ENCODE measurements at places on chromosomes 3 and 15.
A peak's percentile ranks its signal among the peaks of the same experiment; 100 is the strongest.

DNA sequence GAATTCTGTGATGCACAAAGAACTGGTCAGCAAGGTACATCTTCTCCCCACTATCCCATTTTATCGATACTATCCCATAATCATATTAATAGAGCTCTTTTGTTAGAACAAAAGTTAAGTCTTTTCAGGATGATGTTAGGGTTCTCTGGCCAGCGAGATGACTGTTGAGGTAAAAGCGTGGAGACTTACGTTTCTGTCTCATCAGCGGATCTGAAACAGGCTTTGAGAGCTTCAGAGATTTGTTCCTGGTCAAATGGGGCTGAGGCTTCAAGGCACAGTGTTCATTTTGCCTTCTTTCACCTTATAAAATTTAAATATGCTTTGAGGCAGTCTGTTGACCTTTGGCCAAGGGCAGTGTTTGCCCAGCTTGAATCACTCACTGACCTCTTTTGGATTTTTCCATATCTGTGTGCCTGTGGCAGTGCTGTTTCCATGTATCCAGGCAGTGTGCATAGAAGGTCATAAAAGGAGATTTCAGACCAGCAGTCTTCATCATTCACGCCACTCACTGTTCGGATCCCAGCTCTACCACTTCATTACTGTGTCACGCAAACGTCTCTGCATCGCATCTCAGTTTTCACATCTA, 3.1 kb downstream of the ADAMTSL3 start:
- DNase-seq = no peak

DNA sequence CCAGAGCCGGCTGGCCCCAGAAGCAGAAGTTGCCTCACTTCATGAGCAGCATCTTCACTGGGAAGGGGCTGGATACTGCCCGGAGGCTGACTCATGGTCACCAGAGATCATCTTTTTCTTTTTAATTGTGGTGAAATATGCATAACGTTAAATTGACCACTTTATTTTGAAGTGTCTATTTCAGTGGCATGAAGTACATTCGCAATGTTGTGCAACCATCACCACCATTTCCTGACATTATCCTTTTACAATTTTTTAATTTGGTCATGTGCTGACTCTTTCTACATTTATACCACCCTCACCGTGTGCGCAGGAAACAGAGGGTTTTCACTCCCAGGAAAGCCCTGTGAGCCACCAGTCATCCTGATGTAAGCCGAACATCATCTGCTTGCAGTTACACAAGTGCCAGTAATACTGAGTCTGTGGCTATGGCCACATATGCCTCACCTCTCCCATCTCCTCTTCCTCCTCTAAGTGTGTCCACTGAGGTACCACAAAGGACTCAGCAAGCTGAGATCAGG, 51.6 kb upstream of the ABHD17C start:
- no peak for DNase-seq

DNA sequence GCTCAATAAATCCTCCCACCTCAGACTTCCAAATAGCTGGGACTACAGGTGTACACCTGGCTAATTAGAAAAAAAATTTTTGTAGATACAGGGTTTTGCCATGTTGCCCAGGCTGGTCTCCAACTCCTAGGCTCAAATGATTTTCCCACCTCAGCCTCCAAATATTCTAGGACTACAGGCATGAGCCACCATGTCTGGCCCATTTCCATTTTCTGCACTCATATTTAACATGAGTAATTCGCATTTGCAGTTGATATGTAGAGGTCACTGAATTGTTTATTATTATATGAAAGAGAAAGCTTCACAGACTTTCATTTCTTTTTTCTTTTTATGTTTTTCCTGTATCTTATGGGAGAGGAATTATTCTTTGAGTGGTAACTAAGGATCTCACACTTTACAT, 492.7 kb downstream of the CNTN3 start:
- no peak for DNase-seq

DNA sequence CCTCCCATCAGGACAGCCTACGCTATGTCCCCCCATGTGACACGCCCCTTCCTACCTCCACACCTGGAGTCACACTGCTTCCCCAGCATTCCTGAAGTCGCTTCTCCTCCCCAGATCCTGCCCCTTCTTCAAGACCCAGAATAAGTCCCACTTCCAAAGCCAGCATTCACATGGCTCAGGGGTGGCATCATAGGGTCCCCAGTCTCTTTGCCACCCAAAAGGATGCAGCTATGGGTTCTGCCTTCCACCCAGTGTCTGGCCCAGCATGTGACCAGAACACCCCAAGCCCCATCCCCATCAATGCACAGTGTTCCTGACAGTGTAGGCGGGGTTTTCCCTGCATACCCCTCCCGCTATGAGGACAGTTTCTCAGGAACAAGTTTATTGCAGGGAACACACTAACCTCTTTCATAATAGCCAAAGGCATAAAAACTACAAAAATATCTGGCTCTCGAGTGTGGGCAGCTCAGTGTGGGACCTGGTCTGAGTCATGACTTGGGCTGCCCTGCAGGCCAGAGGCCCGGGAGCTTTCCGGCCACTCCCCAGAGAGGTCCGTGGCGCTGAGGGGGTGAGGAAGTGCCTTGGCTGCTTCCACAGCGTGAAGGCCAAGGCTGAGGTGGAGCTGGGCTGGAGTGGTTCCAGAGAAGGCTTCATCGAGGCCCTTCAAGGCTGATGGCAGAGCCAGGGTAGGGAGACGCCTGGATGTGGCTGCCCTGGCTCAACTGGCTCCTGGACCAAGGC, 5.8 kb downstream of the ISLR start:
- peak; percentile 93 for DNase-seq

- no peak for DNase-seq
Observed at GRCh38 chr3:30988769-30989168, 94.3 kb upstream of the GADL1 start.

- DNase-seq = no peak
Observed at GRCh38 chr3:27511724-27512422, 27.7 kb upstream of the SLC4A7 start.

DNA sequence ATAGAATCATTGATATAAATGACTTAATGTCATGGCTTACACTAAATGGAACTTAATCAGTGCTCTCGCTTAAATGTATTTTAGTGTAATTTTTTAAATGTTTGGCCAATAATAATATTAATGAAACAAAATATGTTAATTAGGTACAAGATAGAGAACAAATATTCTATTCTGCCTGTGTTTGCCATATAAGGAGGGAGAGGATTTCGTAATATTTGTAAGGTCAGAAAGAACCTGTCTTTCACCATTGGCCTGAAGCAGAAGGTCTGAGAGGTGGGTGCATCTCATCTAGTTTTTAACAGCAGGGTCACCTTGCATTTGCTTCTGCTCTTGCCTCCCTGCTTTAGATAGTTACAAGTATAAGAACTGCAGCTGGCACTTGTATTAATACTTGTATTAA, 2.5 kb downstream of the GPR87 start:
- no peak for DNase-seq

DNA sequence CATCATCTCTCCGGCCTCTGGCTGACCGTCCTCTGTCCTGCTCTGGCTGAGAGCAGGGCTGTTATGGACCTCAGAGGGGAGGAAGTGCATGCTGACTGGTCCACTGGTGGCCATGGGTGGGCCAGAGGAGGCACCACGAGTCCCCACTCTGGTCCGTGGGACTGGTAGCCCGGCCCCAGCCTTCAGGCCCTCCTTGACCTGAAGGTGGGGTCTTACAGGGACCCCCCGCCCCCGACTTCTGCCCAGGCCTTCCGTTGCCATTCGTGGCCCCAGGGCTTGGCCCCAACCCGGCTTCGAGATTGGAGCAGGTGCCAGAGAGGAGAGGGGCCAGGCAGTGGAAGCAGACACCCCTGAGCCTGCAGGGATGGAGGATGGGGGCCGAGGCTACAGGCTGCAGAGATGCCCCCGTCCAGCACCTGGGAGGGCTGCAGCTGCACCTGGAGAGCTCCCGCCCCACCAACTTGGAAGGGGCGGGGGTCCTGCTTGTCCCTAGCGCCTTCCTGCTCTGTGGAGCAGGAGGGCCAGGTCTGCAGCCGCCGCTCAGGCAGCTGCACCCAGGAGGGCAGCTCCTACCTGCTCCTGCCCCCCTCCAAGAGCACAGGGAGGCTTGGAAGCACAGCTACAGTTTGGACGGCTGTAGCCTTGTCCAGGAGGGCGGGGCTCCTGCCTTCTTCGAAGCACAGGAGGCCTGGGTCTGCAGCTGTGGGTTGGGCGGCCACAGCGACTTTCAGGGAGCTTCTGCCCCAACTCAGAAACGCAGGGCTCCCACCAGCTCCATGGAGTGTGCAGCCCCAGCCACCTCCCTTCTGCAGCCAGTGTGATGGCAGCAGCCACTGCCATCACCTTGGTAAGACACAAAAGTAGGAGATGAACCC, 142.5 kb downstream of the KLF13 start:
- no peak for DNase-seq

- DNase-seq = no peak
Observed at GRCh38 chr3:115861166-115861733, 237.9 kb downstream of the GAP43 start.

DNA sequence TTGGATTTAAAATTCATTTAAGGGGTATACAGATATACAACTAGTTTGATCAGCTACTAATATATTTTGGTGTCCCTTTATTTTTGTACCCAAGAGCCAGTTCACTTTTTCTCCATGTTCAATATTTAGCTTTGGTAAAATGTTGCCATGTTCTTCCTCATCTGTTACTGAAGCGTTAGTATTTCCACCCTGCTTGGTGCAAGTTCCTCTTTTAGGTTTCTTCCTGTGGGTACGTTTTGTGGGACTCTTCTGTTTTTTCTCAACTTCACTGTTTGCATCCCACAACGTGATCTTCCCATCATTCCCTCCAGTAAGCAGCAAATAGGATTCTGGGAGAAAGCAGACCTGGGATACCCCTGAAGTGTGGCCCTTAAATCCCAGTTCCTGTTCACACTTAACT, 14.1 kb downstream of the WDR53 start:
- DNase-seq = no peak

GRCh38 chr3:39191111-39191510, 1.3 kb downstream of the XIRP1 start:
- no peak for DNase-seq

DNA sequence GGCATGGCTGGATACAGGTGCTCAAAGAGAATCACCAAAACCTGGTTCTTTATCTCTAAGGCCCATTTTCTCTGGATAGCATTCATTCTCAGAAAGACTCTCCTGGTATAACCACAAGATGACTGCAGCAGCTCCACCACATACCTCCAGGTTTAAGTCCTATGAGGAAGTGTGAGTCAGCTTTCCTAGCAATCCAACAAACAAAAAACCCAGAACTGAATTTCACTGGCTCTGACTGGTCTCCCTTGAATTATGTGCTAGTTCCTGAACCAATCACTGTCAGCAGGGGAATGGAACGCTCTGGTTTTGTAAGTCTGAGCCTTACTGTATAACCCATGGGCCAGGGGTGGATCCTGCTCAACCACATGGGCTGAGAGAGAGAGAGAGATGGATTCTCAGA, 27.2 kb downstream of the MRPL46 start:
- peak; percentile 55 for DNase-seq

DNA sequence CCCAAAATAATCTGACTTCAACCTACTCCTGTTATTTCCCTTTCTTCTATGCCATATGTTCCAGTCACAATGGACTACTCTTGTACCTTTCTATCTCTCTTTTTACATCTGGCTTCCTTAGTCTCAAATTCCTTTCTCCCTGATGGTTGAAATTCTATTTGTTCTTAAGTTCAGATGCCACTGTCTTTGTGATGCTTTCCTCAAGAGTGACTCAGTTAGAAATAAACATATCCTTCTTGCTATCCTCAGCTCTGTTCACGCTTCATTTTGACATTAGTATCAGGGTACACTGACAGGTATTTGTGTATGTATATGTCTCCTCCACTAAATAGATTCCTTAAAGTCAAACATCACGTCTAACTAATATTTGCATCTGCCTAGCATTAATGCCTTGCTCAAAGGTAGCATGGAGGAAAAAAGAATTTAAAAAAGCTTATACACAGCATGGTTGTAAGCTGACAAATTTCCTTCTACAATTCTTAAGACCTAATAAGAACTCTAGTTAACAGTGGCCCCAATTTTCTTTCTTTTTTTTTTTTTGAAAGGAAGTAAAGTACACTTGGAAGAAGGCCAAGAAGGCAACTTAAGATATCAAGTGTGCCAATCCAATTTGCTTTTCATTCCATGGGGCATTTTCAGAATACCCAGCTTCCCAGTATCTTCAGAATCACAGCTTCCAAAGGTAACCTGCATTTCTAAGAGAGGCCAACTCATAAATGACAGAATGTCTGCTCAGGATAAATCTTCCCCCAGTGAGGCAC, 58.0 kb downstream of the CHAC1 start:
- DNase-seq = no peak

DNA sequence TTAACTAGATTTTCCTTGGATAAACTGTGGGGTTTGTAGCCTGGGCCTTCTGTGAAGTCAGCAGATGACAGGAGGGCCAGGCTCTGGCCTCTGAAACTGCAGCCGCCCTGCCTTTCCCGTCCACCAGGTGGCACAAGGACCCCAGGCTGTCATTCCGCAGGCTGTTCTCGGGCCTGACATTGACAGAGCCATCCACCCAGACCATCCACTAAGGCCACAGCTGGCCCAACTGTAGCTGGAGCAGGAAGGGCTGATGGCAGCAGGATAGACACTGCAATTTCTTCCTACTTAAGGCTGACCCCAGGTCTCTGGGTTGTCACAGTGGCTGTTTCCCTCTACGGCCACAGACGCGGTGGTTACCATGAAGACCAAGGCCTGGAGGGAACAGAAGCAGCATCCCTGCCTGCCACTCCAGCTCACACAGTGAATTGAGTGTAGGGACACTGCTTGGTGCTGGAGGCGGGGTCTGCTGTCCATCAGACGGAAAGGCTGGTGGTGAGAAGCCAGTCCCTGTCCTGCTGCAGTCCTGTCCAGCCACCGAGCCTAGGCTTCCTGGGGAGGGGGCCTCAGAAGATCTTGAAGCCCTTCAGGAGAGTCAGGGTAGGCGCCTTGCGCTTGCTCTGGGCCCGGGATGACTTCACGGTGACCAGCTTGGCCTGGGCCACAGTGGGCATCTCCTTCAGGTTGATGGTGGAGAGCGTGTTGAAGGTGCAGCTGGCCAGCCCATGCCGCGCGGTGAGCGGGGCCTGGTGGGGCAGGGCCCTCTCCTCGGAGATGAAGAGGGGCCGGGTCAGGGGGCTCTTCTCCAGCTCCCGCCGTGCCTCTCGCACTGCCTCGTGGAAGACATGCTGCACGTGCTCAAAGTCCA, 9.4 kb downstream of the SLC51B start:
- DNase-seq = peak; percentile 87

DNA sequence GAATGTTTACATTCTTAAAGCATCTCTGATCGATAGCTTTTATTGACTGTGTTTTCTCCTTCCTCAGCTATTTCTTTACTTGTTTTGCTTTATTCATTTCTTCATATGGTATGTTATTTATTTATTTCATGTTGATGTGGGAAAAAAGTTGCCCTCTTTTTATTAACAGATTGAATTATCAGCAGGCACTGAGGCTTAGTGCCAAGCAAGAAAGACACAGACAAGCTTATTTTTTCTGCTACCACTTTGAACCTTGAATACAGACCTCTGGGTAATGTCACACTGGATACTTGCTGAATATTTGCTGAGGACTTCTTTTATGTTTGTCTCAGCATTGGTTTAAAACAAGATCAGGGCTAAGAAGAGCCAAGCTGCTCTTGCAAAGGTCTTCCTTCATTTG, 162.0 kb upstream of the CNTN6 start:
- no peak for DNase-seq

- DNase-seq = no peak
Observed at GRCh38 chr3:189902230-189903186, 218.2 kb downstream of the P3H2 start.

GRCh38 chr15:62559381-62559733, 394.3 kb upstream of the C2CD4B start:
- no peak for DNase-seq

All from AG08396 (cell line).